Nephron progenitor cell (in vitro differentiated cells): ENCODE measurements at places on chromosomes 6 and 20.

DNA sequence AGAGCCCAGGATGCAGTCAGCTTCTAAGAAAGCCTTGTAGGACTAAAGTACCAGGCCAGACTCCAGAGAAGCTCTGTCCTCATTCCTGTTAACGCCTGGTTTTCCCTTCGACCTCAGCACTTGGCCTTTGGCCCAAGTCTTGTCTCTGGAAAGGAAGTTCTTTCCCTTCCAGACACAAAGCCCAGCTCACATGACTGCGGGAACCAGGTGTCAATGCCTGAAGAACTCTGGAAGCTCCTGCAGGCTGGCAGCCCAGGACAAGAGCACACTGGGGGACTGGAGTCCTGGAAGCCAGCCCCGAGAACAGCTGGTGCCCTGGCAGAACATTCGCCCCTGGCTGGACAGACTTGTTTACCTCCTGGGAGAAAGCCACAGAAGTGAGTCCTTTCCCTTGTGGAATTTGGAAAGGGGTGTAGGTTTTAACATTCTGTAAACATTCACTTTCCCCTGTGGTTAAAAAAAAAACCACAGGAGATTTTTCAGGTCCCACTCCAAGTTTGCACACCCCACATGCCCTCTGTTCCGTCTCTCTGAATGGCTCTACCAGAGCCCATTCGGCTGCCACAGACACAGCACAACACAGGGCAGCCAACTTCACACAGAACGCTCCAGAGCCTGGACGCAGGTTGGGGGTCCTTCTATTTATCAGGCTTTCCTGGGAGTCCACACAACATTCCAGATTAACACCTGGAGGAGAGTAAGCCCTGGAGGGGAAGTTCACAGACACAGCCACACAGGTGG lies 18.1 kb downstream of the ACSS1 start:
- DNase-seq: no peak

GRCh38 chr20:35886537-35886936 lies 67.8 kb downstream of the SCAND1 start:
- DNase-seq: no peak

- no peak for DNase-seq
Observed at GRCh38 chr6:37131960-37132253, 38.0 kb upstream of the PIM1 start.

DNA sequence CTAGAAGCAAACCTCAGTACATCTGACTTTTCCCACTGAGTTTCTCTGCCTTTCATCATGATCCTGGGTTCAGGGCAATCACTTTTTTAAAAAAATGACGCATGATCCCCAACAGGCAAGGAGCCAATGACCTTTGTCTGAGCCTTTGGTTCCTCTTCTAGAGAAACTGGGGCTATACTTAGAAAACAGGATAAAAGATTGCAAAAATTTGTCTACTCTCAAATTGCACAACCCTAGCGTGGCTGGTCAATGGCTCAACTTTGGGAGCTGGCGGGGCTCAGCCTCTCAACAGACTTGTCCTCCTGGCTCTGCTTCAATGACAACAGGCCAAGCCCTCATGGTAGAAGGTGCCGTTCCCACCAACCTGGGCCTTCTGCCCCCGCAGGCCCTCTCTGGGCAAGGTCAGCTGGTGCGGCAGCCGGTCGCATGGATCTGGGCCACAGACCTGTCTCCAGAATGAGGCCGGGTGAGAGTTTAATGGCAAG lies 48.7 kb downstream of the PDYN start:
- no peak for DNase-seq

- peak; percentile 25 for DNase-seq
Observed at GRCh38 chr6:21953831-21954801, 342.7 kb downstream of the PRL start.

DNA sequence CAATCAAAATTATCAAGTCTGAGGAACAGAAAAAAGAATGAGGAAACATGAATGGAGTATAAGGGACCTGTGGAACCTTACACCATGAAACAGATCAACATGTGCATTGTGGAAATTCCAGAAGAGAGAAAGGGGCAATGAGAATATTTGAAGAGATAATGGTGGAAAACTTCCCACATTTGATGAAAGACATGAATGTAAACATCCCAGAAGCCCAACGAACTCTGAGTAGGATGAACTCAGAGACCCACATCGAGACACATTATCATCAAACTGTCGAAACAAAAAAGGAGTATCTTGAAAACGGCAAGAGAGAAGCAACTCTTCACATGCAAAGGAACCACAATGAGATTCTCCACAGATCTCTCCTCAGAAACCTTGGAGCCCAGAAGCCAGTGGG lies 371.1 kb downstream of the CDKAL1 start:
- DNase-seq: no peak

DNA sequence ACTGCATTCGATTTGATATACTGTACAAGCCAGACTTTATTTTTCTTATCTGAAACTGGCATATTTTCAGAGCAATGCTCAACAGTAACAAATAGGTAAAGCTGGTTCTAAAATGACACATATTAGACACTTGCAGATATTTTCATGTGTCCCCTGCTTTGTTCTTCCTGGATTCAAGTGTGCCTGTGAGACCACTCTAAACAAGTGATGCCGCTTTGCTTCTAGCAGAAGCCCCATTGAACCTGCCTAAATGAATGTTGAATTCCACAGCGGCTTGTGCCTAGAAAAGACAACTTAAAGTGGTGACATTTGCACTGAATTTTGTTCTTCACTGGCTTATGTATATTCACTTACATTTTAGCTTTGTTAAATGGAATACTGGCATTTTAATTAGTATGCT lies 115.7 kb downstream of the AKAP7 start:
- no peak for DNase-seq

- no peak for DNase-seq
Observed at GRCh38 chr6:125791151-125791819, 525 bp downstream of the NCOA7 start.
